ENCODE measurements at places on chromosomes 12 and 14. TPM values are rescaled to one million over a fixed set of nuclear protein-coding genes. Genes with fewer than 3 reads are reported as not detected.

KCNMB4 gene
- polyA plus RNA-seq, result 24.7 TPM

GRCh38 chr12:92634730-92635129 is 68.1 kb upstream of the PLEKHG7 start:
- DNase-seq, result no peak

RBP5 gene
- 62.9 TPM for polyA plus RNA-seq

DNA sequence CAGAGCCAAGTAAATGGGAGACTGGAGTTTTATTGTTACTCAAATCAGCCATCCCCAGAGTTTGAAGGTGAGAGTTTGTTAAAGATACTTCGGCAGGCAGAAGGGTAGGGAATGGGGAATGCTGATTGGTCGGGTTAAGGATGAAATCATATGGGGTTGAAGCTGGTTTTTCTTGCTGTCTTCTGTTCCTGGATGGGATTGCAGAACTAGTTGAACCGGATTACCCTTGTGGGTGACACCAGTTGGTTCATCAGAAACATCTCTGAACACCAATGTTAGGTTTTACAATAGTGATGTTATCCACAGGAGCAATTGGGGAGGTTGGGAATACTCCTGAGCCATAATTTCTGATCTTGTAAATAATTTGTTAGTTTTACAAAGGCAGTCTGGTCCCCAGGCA is 18.7 kb upstream of the SMCO2 start:
- DNase-seq, result no peak

- DNase-seq, result no peak
Measured at GRCh38 chr12:7346551-7347225, 42.8 kb downstream of the ACSM4 start.

- no peak for DNase-seq
Measured at GRCh38 chr14:91223028-91223783, 21.3 kb downstream of the GPR68 start.

DNA sequence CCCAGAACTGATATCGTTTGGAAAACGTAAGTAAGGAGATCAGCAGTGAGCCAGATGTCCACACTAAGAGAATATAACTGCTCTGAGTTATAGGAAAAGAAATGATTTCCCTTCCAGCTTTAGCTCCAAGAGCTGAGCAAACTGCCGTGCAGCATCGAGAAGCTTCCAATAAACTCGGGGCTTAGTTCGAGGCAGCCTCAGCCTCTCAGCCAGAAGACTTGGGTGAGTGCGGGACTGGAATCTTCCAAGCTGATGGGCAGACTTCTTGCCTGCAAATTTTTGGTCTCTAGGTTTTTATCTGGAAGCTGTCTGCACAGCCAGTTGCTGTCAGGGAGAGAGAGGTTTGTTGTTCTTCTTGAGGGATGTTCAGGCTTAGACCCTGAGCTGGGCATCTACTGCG is 196.1 kb downstream of the PHETA1 start:
- no peak for DNase-seq

TAS2R42 gene
- polyA plus RNA-seq, result not detected

GRCh38 chr12:69511469-69512267 is 41.5 kb downstream of the FRS2 start:
- DNase-seq, result no peak

DNA sequence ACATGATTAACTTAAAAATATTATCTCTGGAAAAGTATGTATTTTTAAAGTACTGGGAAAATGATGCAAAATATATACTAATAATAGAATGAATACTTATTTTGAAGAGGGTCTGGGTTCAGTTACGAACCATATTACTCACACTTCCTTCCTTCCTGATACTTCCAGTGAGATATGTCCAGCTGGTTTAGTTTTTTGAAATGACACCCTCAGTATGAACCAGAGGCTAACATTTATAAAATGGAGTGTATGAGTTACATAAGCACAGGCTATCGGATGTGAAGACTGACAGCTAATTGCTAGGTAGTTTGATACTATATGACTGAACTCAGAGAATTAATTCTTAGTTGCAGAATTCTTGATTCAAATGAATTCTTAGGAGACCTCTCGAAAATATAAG is 122.9 kb downstream of the OTOGL start:
- no peak for DNase-seq

DNA sequence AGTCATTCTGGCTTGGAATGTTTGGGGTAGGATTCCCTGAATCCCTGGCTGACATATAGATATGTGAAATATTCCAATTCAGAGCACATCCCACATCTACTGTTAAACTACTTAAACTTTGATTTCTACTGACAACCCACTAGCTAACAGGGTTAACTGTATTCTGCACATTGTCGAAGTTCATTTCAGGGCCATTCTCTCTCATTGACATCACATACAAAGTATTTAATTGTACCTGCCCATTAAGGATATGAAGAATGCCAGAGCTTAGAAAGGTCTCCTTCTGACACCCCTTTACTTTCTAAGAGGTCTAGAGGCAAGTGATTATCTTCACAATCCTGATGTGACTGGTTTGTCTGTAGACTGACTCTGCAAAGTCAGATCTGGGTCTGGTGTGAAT is 2.8 kb upstream of the DCN start:
- no peak for DNase-seq

FAM186B gene
- 3.9 TPM for polyA plus RNA-seq

FGF23 gene
- 0.08 TPM for polyA plus RNA-seq

DNA sequence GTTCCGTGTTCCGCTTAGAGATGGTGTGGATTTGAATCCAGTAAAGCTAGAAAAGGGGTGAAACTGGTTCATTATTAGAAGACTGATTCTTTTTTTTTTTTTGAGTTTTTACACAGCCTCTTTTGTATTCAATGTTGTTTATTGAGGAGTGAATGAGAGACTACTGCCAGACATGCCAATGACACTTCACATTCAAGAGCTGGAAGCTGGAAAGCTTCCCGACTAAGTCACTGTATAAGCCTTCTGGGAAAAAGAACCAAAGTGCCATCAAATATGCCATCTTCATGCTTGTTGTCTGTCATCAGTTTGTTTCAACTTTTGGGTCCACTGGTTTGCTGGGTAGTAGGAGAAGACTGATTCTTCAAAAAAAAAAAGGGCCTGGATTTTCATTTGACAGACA is 164.8 kb downstream of the ATP23 start:
- DNase-seq, result no peak

DNA sequence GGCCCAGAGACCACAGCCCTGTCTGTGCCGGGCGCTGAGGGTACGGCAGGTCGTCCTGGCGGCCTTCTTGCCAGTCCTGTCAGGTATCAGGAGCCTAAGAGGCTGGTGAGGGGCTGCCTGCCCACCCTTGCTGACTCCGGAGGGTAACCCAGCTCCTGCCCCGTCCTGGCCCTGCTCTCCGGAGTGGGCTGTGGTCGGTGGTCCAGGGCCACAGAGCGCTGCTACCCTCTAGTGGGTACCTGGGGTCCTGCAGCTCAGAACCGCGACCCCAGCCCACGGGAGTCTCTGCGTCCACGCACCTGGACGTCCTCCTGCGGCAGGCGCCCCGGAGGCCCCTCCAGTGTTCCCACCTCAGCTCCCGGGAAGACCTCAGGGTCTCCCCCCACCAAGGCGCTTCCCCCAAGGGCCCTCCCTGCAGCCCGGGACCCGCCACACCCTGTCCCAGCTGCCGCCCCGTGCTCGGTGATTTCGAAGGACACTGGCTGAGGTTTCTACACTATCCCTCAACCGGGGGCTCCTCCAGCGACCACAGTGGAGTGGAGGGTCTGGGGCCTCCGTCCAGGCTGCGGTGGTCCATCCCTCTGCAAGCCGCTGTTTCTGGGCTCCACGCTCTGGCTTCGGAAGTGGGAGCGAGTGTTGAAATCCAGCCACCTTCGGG is 75.9 kb upstream of the FBRSL1 start:
- no peak for DNase-seq

OSGEP gene
- 48.5 TPM for polyA plus RNA-seq

DNA sequence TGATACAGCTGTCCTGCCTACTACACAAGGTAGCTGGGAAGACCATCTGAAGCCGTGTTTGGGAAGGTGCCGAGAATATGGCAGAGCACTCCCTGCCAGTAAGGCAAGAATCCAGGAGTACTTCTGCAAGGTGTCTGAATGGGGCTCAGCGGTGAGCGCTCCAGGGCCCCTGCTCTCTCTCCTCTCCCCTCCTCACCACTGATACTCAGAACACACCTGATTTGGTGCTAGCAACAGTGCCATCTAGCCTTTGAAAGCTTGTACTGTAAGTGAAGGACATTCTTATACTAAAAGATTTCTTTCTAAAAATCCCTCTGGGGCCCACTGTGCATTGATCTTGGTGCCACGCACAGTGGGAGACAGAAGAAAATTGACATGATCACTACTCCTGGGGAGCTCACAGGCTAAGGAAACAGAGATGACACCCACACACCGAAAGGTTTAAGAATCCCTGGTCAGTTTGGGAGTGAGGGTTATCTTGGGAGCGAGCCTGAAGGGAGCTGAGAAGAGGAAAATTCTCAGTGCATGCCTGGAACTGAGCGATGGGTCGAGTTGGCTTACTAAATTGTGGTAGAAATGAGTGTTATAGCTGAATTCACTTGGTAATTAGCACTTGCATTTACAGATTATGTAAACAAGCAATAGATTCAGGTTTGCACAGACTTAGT is 216.9 kb downstream of the NTF3 start:
- peak; percentile 54 for DNase-seq

DNA sequence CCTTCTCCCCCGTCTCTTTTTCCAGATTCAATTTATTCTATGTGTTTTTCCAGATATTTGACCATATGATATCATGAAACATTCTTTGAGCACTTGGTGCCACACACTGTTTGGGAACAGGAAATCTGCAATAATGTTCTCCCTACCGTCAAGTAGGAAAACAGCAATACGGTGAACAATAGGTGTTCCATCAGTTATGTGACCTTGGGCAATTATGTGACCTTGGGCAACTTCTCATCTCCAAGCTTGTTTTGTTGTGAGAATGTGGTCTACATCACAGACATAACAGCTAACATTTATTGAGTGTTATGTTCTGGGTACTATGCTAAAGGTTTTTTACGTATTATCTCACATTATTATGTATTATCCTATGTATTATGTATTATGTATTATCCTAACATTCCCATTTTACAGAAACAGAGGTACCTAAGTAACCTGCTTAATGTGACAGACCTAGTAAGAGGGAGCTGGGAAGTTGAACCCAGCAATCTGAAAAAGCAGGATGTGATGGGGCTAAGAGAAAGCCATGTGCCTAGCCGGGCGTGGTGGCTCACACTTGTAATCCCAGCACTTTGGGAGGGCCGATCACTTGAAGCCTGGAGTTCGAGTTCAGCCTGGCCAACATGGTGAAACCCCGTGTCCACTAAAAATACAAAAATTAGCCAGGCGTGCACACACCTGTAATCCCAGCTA is 1.2 kb upstream of the NEK9 start:
- DNase-seq, result no peak

DNA sequence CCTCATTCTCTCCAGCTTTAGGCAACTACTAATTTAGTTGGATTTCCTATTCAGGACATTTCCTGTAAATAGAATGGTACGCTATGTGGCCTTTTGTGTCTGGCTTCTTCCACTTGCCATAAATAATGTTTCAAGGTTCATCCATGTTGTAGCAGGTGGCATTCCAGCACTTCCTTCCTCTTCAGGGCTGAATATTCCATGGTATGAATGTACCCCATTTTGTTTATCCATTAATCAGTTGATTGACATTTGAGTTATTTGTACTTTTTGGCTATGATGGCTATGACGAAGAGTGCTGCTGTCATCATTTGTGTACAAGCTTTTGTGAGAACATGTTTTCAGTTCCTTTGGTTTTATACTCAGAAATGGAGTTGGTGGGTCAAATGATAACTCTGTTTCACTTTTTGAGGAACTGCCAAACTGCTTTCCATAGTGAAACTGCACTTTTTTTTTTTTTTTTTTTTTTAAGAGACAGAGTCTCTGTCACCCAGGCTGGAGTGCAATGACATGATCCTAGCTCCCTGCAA is 6.5 kb upstream of the CDK2AP1 start:
- no peak for DNase-seq

- no peak for DNase-seq
Measured at GRCh38 chr14:22974530-22975313, 7.6 kb downstream of the AJUBA start.

INTS13 gene
- polyA plus RNA-seq, result 31.5 TPM

DNA sequence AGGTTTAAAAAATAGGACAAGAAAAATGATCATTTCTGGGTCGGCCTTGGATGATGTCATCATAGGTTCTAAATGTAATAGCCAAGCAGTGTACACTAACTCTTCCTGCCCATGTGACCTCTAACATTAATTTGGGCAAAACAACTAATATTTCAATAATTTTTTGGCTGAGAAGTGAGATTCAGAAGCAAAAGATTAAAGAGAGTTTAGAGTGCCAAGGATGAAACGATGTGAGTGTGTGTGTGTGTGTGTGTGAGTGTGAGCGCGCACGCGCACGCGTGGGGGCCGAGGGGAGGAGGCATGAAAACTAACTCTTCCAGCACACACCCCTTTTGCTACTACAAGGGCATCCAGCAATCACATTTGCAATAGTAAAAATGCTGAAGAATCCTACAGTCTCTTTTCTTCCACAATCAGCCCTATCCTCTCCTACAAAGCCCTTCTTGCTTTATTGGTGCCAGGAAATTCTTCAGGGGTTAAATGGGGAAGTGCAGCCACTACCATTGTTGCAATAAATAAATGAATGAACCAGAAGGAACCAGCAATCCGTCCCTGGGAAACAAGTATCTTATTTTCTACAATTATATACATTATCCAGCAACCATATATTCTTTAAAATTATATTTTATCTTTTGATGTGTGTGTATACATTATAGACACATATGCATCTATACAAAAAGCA is 52.9 kb downstream of the PEBP1 start:
- peak; percentile 53 for DNase-seq

All from renal pelvis (tissue), 12 donors.